Esophagus muscularis mucosa (tissue), 4 donors: ENCODE measurements at places on chromosomes 11 and 22.

- no peak for DNase-seq
Measured at GRCh38 chr22:46783721-46784120, 21.3 kb downstream of the TBC1D22A start.

- no peak for DNase-seq
Measured at GRCh38 chr22:25878933-25879332, 136.9 kb downstream of the MYO18B start.

- DNase-seq = no peak
Measured at GRCh38 chr11:116215471-116216113, 557.2 kb downstream of the BUD13 start.

DNA sequence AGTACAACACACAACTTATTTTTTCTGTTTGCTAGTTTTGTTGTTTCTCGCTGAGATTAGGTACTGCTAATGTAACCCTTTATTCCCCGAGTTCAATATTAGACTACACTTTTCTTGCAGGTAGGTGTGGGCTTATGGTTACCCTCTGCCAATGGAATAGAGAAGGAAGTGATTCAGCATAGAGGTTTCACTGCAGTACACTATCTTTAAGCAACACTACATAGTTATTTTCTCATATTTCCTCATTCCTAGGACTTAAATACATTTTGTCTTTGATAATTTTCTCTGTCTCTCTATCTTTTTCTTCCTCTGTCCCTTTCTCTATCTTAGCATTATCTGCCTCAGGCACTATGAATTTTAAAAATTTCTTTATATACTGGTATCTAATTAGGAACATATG lies 791.0 kb downstream of the FAM181B start:
- no peak for DNase-seq

DNA sequence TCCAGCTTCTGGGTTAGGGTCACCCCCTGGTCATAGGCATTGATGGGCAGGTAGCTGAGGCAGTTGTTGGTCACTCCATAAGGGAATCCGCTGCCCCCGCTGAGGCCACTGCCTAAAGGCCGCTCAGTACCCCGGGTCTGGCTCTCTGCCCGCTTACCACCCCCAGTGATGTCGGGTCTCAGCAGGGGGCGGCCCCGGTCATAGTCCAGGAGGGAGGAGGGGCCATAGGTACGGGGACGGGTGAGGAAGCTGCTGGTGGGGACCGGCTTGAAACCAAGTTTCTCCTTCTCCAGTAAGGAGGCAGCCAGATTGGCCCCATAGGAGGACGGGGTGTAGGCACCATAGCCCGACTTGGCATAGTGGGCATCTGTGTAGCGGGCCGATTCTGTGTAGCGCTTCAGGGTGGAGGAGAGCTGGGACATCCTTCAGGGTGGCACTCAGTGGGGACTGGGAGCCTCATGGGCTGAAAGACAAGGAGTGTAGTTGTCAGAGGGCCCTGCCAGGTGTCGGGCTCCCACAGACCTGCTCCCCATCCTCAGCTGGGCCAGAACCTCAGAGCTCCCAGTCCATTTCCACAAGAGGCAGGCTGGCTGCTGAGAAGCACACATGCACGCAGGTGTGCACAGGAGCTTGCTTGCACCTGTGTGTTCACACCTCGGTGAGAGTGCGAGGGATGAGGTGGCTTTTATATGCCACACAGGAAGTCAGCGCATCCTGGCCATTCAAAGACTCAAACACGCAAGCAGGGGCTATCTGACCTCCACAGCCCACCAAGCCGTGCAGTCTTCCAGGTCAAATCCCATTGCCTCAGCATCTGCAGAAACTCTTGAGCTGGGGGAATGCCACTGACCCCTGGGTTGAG lies 8.2 kb downstream of the USP2 start:
- DNase-seq = no peak
